ENCODE measurements at places on chromosomes 5 and 9. TPM values are rescaled to one million over a fixed set of nuclear protein-coding genes. Genes with fewer than 3 reads are reported as not detected.

DNA sequence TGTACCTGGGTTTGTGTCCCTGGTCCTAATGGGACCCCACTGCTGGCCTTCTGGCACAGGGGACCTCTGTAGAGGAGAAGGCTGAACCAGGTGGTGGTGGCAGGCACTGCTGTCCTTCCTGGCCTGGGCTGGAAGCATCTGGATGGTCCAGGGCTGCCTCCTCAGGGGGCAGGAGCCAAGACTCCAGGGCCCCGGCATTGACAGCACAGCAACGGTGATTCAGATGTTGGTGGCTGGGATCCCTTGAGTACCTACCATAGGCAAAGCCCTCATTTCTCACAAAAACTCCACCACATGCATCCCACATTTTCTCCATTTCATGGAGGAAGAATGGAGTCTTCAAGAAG is 15.0 kb downstream of the FGD3 start:
- no peak for DNase-seq

DNA sequence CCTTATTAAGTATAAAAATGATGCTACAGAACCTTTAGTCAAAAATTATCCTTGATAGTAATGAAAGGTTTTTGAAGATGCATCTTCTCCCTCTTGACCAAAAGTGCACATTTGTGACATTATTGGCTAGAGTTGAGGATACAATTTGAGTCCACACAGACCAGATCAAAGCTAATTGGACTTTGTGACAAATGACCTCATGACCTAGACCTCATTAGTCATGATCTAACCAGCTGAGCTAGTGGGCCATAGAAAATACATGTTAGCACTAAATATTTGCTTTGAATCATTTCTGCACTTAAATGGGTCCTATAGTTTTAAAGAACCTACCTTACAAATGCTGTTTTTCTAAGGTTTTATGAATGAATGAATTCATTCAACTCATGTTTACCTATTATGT is 182.1 kb downstream of the RFX3 start:
- DNase-seq, result no peak

DNA sequence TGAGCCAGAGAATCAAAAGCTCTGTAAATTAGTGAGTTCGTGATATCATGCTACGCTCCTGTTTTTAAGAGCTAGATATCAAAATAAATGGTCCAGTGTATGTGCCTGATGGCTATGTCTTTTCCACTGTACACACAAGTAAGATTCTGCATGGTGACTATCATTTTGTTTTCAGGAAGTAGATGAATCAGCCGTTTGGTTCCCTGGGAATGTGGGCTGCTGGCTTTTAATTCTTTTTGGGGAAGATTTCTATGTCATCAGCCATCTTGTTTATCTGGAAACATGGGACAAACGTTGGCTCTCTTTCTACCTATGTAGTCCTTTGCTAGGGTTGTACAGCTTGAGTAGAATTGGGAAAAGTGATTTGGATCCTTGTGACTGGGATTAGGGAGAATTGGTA is 126.7 kb downstream of the GRIA1 start:
- no peak for DNase-seq

DNA sequence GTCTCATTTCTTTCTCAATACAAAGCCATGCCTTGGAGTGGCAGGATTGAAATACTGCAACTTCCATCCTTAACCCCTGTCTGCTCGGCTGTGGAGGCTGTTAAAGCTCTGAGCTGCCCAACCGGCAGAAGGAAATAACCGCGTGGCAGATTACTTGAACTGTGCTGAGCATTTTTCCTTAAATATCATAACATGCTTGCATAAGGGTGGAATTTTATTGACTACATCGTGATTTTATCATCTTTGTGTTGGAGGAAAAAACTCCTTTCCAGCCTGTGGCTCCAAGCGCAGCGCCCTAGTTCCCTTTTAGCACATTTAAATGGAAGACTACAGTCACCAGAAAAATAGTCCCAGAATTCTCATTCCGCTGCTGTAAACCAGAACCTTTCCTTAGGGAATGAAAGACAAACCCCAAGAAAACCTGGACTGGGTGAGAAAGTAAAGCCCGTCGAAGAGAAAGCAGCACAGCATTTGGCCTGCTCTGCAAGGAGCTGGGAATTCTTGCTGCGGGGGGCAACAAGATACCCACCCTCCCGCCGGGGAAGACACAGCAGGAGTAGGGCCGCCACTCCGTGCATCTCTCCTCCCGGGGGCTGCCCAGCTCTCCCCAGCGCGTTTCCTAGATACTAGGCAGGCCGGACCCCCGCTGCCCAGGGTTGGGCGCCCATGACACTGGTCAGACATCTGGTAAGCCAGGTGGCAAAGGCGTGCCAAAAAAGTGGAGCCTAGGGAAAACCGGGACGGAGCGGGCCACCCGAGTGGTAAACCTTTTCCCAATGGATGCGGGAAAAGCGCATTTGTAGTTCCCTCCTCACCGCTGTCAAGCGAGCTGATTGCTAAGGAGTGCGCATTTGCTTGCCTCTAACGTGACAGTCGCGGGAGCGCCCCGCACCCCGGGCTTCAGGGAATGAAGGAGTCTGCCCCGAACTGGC is 1.3 kb downstream of the SHC3 start:
- no peak for DNase-seq

DNA sequence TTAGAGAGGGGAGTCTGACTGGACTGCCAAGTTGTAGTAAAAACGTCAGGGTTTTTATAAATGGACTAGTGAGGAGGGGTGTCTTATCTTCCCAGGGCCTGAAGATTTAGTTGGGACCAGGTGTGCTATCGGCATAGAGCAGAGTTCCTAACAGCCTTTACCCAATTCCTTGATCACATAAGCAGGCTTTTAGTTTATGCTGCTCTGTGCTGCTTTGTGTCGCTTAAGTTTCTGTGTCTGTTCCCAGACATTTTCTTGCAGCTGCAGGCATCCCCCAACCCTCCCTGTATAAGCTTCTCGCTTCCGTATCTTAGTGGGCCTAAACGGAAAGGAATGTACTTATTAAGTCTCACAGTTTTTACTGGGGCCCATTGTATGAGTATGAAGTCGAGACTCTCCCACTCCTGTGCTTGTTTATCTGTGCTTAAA is 2.6 kb upstream of the SMC5 start:
- no peak for DNase-seq

DNA sequence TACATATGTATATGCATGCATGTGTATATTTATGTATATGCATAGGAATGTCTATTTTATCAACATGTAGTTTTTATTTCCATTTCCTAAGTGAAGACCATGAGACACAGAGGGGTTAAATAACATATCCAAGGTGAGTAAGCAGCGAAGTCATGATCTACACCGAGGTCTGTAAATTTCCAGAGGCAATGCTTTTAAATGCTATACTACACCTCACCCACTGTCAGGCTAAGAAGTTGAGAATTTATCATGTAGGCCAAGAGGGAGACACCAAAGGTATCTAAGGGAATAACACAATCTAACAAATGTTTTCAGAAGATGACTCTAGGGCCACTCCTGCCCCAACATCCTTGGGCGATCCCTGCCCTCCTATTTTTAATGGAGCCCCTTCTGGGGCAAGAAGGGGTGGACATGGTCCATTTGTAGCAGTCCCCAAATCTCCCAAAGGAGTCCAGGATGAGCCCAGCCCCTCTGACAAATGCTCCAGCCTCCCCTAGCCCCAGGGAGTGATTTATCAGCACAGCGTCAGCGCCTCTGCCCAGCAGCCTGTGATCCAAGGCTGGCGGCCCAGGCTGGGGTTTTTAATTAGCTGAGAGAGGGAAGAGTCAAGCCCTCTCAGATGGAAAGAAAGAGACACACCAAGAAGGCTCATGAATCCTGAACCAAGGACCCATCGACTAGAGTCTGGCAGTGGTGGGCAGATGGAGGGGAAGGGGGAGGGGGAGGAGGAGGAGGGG is 339.9 kb downstream of the ASTN2 start:
- no peak for DNase-seq

DNA sequence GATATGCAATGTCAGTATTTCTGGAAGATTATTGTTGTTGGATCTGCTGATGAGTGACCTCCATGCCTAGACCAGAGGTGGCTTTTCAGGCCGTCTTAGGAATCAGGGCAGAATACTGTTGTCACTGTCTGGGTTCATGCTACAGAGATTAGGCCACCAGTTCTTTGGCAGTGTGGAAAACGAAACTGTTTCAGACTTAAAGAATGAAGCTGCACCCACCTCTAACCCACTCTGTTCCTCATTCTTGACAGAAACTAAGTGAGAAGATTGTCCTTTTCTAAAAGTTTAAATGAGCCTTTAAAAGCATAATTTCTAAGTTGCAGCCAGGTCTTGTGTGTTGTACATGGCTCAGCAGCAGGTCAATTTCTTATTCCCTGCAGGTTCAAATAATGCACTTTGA is 444.3 kb downstream of the ENC1 start:
- DNase-seq, result no peak

DNA sequence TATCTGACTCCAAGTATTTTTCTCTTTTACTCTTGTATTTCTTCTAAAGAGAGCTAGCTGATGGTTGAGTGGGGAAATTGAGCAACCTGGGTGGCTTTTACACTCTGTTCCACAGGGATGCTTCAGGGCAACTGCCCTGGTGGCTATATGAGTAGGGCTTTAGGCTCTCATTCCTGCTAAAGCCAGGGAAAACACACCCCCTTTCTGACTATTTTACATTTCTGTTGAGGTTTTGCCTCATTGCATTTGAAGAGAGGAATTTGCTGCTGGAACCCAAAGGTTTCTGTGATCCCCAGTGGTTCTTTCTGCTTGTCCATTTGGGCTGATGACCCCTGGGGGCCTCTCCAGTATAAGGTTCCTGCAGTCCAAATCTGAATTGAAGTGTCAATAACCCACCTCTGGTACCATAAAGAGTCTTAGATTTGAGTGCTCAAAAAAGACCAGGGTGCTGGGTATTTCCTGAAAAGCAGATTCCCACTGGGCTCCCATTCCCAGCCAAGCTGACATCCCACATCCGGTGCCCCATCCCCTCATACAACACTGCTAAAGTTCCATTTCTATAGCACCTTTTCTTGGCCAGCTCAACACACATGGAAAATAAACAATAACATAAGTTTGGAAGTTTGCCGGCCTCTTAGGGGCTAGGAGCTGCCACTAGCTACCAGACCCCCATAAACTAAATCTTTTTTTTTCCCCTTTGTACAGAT is 59.5 kb downstream of the PAPPA start:
- DNase-seq, result no peak

RFESD gene
- total RNA-seq, result 6.7 TPM

CCDC192 gene
- not detected for total RNA-seq

PCDHB10 gene
- 1.8 TPM for total RNA-seq

SLC2A8 gene
- total RNA-seq, result 6.8 TPM

NADK2 gene
- 35.5 TPM for total RNA-seq

GRXCR2 gene
- not detected for total RNA-seq

SPAAR gene
- total RNA-seq, result 0.79 TPM

DBN1 gene
- total RNA-seq, result 41.1 TPM

CER1 gene
- 0.30 TPM for total RNA-seq

All from skin of body (tissue), 3 donors.